Activated CD4-positive, alpha-beta T cell treated with anti-CD3 and anti-CD28 coated beads, Interleukin-2, Interleukin-4, amounts not matched to agents 100 ng/mL and 50 ng/mL, durations not matched to agents 16 hours and 8 hours (primary cell): ENCODE measurements at places on chromosomes 3 and 15.
A peak's percentile ranks its signal among the peaks of the same experiment; 100 is the strongest.

GRCh38 chr3:32575451-32576113 is 4.9 kb upstream of the DYNC1LI1 start:
- no peak for DNase-seq

DNA sequence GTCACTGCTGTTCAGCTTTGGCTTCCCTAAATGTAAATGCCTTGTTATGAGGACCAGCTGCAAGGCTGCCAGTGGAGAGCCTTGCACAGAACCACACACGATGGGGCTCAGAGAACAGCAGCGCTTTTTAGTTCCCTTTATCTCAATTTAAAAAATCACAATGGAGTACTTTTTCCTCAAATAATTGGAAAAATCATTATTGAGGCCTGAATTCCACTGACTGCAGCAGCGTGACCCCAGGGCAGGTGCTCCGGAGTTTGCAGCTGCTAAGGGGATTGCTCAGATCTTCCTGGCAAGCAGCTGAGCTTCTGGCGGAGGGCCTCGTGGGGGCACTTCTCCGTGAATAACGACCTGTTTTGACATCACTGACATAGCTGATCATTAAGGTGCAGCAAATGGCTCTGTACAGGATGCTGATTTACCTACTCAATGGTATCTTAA is 245.6 kb upstream of the TRIM42 start:
- no peak for DNase-seq

GRCh38 chr3:30493911-30494311 is 112.5 kb upstream of the TGFBR2 start:
- no peak for DNase-seq

- no peak for DNase-seq
Observed at GRCh38 chr3:105967117-105967516, 98.3 kb upstream of the CBLB start.

- DNase-seq: no peak
Observed at GRCh38 chr15:42185801-42186200, 22.3 kb downstream of the VPS39 start.

DNA sequence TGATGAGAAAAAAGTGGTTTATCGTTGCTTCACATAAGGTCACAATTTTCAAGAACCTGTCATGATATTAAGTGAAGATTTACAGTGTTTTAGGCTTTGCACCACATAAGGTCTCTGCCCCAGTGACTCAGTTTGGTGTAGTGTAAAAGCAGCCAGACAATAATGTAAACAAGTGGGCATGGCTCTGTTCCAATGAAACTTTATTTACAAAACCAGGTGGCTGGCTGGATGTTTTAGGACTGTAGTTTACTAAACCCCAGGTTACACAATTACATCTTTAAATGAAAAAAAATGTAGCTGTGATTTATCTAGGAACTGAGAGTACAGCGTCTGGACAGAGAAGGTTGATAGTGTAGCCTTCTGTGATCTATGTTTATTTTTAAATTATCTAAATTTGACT is 9.7 kb upstream of the FBXL22 start:
- no peak for DNase-seq

GRCh38 chr3:74463515-74463914 is 150.9 kb downstream of the CNTN3 start:
- DNase-seq: no peak

GRCh38 chr15:56817321-56818080 is 84.2 kb upstream of the ZNF280D start:
- no peak for DNase-seq

GRCh38 chr15:101362986-101363566 is 68.0 kb upstream of the SNRPA1 start:
- no peak for DNase-seq

DNA sequence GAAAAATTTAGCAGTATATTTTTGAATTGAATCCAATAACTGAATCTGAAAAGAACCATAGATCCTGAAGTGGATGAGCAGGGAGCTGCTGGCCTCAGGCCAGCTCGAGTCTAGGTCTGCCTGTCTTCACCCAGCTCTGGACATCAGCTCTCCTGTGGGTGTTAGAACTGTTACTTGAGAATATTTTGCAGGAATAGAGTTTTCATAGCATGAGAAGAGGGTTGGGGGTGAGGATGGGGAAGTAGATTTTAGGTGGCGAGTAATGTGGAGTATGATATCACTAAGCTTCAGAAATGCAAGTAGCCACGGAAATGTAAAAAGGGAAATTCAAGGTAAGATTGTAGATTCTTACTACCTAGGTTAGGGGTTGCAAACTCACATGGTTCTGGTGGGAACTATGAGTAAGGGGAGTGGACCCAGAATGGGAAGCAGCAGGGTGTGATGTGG is 6.2 kb downstream of the RAB8B start:
- DNase-seq: no peak

- DNase-seq: no peak
Observed at GRCh38 chr3:11407644-11408043, 135.4 kb downstream of the ATG7 start.

- DNase-seq: no peak
Observed at GRCh38 chr3:183779896-183780465, 45.4 kb downstream of the MAP6D1 start.

GRCh38 chr15:94621736-94622135 is 390.4 kb downstream of the MCTP2 start:
- no peak for DNase-seq

- DNase-seq: no peak
Observed at GRCh38 chr3:66297260-66297873, 76.6 kb downstream of the SLC25A26 start.

- DNase-seq: no peak
Observed at GRCh38 chr3:174775603-174776002, 83.5 kb upstream of the NAALADL2 start.

DNA sequence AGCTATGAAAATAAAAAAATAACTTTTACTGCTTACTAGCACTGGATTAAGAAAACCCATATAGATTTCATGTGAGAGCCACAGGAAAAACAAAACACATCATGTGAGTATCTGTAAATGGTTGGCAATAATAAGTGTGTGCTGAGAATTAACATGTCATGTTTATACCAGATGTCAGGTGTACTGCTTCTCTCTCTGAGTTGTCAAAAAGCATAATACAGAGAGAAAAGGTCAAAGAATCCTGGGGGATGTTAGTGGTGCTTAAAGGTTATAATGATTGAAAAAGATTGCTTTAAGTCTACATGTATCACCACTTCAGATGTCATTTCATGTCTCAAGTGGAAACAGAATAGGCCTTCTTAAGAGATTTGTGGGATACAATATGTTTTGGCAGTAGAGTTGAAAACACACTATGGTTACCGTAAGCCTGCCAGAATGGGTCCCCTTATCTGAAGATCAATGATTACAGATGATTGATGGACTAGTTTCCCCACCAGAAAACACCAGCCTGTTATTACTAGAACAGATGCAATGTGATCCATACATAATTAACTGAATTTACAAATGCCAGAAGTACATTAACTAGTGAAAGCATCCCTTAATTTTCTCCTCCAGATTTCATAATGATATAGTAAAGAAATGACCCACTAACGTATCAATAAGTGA is 204.1 kb downstream of the CNTN3 start:
- no peak for DNase-seq

- no peak for DNase-seq
Observed at GRCh38 chr3:47017504-47018268, 38.2 kb downstream of the NBEAL2 start.

DNA sequence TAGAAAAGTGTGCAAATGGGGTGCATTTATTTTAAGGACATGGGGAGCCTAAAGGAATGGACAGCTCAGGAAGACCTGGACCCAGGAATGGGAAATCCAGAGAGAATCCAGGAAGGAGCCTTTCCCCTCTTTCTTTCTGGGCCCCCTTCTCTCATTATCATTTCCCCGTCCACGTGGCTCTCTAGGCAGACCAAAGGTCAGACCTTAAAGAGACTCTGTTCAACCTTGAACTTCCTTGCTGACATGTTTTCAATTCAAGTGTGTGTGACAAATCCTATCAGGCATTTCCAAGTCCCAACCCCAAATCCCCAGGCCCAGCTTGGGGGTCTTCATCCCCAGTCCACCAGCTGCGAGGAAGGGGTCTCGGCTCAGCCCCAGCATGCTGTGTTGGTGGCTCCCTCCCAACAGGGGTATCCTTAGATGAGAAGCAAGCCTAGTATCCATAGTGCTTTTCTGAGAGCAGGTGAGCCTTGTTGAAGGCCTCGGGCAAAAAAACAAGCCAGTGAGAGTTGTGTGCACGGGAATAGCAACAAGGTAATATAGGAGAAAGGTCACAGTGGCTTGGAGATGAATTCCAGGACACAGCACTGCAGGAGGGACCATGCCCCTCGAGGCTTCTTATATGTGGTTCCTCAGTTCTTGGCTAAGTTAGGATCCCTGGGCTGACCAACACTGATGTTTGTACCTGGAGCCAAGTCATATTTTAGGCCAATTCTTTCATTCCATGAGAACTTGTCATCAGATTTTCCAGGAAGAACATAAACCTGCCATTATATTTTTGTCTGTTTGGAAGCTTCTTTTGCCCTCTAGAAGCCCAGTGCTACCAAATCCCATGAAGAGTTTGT is 130.0 kb downstream of the ASB7 start:
- no peak for DNase-seq

DNA sequence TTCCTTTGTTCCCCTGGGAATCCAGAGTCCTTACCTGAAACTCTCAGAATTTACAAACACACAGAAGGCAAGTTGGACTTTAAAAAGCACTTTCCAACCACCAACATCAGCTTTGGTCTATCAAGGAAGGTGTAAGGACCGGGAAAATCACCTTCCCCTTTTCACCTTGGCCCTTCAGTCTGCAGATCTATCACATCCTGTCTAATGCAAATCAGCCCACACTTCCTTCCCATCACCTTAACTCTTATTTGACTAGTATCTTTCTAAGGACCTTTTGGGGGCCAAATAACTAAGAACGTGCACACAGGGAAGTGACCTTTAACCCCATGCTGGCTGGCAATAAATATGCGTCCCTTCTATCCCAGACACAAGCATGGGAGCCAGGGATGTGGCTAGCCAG is 320.6 kb downstream of the ARRDC4 start:
- DNase-seq: no peak

DNA sequence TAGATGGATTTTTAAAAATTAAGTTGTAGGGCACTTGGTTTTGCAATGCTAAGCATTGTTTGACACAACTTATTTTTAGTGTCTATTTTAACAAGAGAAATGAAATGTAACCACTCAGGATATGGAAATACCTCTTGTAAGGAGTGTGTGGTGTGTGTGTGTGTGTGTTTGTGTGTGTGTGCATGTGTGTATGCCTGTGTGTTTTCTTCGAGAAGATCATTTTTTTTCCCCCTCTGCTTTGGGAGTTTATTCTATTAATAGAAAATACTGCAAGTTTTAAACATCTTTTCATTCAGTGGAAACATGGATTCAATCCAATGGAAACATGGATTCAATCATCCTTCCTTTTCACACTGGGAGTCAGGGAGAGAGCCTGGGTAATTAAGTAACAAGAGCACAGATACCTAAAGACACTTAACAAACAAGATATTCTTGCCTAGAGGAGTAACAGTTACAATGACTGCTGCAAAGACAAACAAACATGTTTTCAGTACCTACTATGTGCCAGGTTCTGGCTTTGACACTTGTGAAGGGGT is 567.2 kb upstream of the TBL1XR1 start:
- DNase-seq: no peak

DNA sequence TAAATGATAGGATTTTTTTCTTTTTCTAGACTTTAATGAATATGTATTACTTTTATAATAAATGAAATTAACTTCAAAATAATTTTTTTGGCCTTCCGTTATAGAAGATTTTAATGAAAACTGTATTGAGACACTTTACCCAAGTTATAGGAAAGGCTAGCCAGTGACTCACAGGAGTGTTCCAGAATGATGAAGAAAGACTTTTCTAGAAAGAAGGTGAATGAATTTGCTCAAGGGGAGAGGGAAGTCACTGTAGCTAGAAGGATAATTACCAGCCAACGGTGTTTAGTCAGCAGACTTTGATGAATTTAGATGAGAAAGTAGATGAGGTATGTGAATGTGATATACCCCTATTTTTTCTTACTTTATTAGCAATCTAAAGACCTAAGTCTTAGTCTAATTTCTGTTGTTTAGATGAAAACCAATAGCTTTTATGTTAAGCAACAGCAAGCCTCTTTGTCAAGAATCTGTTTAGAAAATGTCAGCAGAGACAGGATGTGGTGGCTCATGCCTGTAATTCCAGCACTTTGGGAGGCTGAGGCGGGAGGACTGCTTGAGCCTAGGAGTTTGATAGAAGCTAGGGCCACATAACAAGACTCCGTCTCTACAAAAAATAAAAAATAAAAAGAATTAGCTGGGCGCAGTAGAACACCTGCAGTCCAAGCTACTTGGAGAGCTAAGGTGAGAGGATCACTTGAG is 3.2 kb downstream of the ALAS1 start:
- no peak for DNase-seq

- DNase-seq: no peak
Observed at GRCh38 chr3:143851331-143852017, 3.2 kb upstream of the SLC9A9 start.

GRCh38 chr3:171883893-171884279 is 40.7 kb downstream of the TMEM212 start:
- DNase-seq: no peak

- no peak for DNase-seq
Observed at GRCh38 chr3:133979553-133979952, 50.2 kb downstream of the SLCO2A1 start.

DNA sequence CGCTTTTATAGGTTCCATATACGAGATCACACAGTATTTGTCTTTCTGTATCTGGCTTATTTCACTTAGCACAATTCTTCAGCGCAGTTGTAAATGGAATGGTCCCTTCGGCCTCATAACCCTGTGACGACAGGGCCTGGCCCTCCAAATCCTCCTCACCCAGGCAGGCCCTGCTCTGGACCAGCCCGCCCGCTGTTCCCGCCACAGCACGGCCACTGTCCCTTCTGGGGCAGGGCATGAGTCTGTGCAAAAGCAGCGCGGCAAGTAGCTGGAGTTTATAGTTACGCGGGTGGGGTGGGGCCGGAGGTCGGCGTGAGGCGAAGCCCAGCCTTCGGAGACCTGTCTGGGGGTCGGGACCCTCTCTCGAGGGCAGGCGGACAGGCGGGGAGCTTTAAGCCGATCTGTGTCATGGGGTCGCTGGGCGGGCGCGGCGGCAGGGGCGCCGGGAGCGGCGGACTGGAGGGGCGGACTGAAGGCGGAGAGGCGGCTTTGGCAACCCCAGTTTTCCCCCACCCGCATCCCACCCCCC is 543 bp downstream of the ARPIN start:
- DNase-seq: no peak

- DNase-seq: no peak
Observed at GRCh38 chr3:27746838-27747237, 24.7 kb upstream of the EOMES start.

DNA sequence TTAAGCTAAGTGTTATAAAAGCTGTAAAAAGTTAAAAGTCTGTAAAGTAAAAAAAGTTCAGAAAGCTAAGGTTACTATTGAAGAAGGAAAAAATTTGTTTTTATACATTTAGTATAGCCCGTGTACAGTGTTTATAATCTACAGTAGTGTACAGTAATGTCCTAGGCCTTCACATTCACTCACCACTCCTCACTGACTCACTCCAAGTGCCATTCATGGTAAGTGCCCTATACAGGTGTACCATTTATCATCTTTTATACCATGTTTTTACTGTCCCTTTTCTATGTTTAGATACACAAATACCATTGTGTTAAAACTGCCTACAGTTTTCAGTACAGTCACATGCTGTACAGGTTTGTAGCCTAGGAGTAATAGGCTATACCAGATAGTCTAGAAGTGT is 8.8 kb downstream of the CCDC71 start:
- no peak for DNase-seq

GRCh38 chr3:119695480-119695879 is 7.3 kb upstream of the CFAP91 start:
- DNase-seq: no peak

- DNase-seq: peak; percentile 35
Observed at GRCh38 chr3:129576514-129577352, 29.7 kb downstream of the PLXND1 start.

GRCh38 chr3:126982126-126982470 is 817 bp upstream of the PLXNA1 start:
- DNase-seq: peak; percentile 46

GRCh38 chr15:79977431-79978054 is 6.5 kb upstream of the BCL2A1 start:
- no peak for DNase-seq
